ENCODE measurements at places on chromosomes 6 and 20.

DNA sequence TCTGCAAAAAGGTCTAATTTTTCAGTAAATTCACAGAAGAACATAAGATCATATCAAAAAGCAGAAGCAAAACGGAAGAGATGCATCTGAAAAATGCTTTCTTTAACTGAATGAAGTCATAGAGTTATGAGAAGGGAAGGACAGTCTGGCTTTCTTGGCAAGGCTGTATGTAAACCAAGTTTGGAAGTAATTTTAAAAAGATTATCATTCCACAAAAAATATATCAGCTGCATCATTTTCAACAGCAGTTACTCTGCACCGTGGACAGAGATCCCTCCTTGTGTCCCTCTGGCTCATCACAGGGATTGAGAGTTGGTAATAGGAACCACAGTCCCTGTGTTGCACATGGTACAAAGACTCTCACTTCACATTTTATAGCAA is 258.5 kb downstream of the HIVEP2 start:
- DNase-seq, result no peak

GRCh38 chr20:21505161-21505809 is 8.6 kb downstream of the NKX2-2 start:
- peak; percentile 93 for DNase-seq

DNA sequence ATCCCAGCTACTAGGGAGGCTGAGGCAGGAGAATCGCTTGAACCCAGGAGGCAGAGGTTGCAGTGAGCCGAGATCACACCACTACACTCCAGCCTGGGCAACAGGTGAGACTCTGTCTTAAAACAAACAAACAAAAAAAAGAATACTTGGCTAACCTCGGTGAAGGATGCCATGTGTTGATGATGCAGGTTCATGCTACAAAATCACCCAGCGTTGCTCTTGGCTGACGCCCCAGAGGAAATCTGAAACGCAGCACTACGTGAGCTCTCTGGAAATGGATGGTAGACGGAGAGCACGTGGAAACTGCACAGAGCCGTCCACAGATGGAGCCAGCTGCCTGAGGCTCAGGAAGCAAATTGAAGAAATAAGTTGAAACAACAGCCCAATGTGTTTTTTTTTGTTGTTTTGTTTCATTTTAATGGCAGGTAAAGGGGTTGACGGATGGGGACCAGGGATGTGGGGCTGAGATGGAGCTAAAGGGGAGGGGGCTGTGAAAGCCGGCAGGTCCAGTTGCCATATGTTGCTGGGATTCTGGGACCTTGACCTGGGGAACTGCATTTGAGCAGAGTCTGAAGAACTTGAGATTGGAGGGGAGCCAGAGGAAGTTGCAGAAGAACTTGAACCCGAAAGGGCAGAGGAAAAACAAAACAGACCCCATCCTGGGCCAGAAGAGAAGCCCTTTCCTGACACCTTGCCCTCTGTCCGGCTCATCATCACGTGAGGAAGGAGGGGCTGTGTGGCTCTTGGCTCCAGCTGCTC is 12.8 kb upstream of the MANBAL start:
- DNase-seq, result no peak

DNA sequence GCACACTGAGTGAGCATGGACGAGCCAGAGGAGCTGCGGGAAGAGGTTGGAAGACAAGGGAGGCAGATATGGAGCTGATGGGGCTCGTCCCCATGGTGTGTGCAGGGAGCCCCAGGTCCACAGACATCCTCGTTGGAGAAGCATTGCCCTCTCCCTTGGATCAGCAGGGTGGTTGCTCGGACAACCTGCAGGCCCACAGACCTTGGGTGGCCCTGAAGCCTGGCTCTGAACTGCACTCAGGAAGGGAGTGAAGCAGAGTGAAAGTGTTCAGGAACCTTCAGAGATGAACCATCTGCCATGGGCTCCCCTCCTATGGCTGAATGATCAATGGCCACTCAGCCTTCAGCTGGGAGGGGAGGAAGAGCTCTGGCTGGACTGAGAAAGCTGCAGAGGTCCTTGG is 43.3 kb upstream of the LRFN2 start:
- no peak for DNase-seq

- DNase-seq, result no peak
These were observed 929.3 kb upstream of the MAN1A1 start for GRCh38 chr6:120278689-120279396.

GRCh38 chr6:142960098-142960497 is 15.1 kb upstream of the HIVEP2 start:
- no peak for DNase-seq

GRCh38 chr6:77026341-77026740 is 436.9 kb downstream of the HTR1B start:
- no peak for DNase-seq

DNA sequence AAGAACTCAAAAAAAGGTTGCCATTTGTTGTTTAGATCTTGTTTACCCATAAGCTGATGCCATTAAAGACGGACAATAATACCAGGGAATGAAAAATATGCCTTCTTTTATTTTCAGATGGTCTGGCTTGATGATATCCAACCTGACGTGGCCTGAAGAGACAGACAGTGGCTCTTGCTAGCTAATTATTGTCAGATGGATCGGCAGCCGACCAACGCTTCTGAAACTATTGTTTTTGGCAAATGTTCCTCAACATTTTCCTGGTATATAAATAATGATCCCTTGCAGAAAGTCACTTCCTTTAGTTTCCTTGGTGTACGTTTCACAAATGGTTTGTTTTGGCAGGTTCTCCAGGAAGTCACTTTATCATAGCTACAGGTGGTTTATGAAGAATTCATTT is 290.9 kb upstream of the TSHZ2 start:
- DNase-seq, result no peak

DNA sequence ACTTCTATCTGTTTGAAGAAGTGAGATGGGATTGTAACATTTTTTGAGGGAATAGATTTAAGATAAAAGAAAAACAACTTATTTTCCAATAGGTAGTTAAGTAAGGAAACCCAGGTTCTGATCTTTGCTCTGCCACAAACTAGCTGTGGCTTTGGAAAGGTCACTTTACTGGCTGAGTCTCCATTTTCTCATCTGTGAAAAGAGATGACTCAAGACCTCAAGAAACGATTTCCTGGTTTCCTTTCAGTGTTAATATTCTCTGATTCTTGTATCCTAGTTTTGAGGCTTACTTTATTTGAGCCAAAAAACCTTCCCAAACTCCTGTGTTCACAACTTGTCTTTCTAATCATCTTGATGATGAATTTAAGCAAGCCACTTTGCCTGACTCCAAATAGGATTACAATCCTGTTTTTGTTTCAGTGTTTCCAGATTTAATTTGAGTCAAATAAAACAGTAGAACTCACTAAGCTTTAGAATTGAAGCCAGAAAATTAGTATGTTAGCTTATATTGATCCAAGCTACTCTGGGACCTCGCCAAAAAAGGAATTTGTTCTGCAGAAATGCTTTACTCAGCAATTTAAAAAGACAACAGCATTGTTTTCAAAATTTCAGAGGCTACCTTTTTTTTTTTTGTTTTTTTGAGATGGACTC is 51.1 kb downstream of the ENPP1 start:
- no peak for DNase-seq

DNA sequence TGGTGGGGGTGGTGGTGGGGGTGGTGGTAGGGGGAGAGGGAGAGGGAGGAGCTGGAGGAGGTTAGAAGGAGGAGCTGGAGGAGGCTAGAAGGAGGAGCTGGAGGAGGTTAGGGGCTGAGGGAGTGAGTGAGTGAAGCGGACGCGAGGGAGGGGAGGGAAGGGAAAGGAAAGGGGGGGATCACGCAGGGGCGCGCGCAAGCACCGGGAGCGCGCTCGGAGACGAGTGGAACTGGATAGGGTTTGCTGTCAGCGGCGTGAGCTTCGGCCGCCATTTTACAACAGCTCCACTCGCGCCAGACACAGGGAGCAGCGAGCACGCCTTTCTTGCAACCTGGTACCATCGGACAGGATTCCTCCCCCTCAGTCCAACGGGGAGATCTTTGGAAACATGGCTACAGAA is 90.5 kb upstream of the FERMT1 start:
- DNase-seq, result no peak

GRCh38 chr6:42177514-42178364 is 4.6 kb downstream of the GUCA1A start:
- no peak for DNase-seq

DNA sequence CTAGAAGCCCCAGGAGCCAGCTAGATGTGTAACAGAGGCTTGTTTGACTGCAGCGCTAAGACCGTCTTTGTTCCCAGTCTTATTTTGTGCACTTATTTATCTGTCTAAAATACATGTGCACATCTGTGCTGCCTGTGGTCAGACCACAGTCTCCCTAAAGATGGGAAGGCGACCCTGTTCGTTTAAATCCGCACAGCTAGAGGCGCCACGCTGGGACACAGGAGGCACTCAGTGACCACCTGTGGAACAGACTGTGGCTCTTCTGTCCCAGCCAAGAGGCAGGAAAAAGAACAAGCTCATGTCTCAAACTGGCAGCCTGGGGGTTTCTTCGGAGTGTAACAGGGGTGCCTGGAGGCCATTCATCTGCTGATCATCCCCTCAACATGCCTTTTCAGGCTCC is 66.8 kb downstream of the CPNE5 start:
- no peak for DNase-seq

- no peak for DNase-seq
These were observed 15.1 kb downstream of the RALGAPA2 start for GRCh38 chr20:20697325-20697845.

- DNase-seq, result no peak
These were observed 445.0 kb downstream of the HACE1 start for GRCh38 chr6:104414723-104415122.

- peak; percentile 88 for DNase-seq
These were observed at the start of gene KHDRBS2 for GRCh38 chr6:62285612-62286469. KHDRBS2 (minus strand) TSS chr6:62286225.

DNA sequence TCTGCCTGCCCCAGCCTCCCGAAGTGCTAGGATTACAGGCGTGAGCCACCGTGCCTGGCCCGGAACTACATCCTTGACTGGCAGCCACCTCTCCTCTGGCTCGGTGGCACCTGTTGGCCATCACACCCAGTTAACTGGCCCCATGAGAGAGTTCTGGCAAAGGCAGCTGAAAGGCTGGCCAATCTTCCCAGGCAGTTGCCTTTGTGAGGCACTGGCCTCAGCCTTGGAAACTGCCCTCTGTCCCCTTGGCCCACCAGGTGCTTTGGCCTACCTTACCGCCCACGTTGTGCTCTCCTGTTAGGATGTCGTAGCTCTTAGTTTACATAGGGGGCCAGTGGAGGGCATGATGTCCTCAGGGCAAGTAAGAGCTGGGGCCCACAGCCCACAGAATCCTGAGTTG is 9.6 kb upstream of the MANBAL start:
- no peak for DNase-seq

- DNase-seq, result no peak
These were observed 40.7 kb upstream of the TBX18 start for GRCh38 chr6:84805145-84805544.

DNA sequence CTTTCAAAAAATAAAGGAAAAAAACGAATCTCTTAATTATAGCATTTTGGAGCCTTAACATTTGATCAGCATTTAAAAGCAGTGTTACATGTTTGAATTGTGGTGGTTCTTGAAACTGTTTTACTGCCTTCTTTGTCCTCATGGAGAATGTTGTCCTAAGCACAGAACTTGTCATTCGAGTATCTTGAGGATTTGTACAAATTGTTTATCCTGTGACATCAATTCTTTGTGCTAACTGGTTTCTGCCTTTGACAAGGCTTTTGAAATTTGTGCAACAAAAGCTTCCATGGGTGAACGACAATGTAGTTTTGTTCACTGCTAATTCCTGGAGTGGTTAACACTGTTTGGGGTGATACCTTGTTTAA is 130.8 kb downstream of the SCAF8 start:
- no peak for DNase-seq

- DNase-seq, result peak; percentile 74
These were observed 66.1 kb upstream of the SLC22A16 start for GRCh38 chr6:110542311-110543024.

DNA sequence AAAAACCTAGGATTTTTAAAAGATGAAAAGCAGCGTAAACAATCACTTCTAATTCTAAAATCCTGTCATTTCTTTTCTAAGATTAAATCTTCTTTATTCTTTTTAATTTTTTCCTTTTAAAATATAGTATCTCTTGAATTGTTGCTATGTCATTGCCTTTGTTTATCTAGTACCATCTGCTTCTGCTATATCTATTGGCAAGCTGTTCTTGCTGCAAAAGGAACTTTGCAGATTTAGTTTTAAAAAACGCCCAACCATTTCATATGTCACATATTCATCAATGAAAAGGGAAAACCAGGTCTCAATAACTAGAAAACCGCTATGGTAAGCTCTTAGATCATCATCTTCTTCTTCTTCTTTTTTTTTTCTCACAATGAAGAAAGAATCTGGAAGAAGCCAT is 11.5 kb upstream of the EEF1A1 start:
- no peak for DNase-seq

- no peak for DNase-seq
These were observed 60.5 kb upstream of the SALL4 start for GRCh38 chr20:51862796-51863195.
